ENCODE measurements at places on chromosomes 4 and X. TPM values are rescaled to one million over a fixed set of nuclear protein-coding genes. Genes with fewer than 3 reads are reported as not detected.

FAM184B gene
- not detected for total RNA-seq

HSD17B10 gene
- total RNA-seq, result 78.4 TPM

CSN1S1 gene
- 1.6 TPM for total RNA-seq

SLITRK4 gene
- total RNA-seq, result 4.6 TPM

PRSS12 gene
- total RNA-seq, result 0.44 TPM

GAGE12J gene
- not detected for total RNA-seq

RHOXF2 gene
- total RNA-seq, result not detected

SMR3B gene
- not detected for total RNA-seq

TRPC3 gene
- 0.65 TPM for total RNA-seq

TBC1D14 gene
- 58.2 TPM for total RNA-seq

GABRE gene
- 93.3 TPM for total RNA-seq

SLC2A9 gene
- 6.6 TPM for total RNA-seq

GPR173 gene
- 2.0 TPM for total RNA-seq

AGTR2 gene
- total RNA-seq, result not detected

SUPT20HL2 gene
- total RNA-seq, result not detected

MAOA gene
- total RNA-seq, result 220 TPM

SLC4A4 gene
- total RNA-seq, result 9.5 TPM

GRSF1 gene
- 51.9 TPM for total RNA-seq

PABPC1L2B gene
- total RNA-seq, result not detected

RAB39B gene
- 0.37 TPM for total RNA-seq

TLR2 gene
- total RNA-seq, result 97.2 TPM

PABPC1L2A gene
- total RNA-seq, result not detected

TSPAN6 gene
- total RNA-seq, result 32.4 TPM

TLR3 gene
- 22.7 TPM for total RNA-seq

NKX3-2 gene
- 0.24 TPM for total RNA-seq

TMEM154 gene
- total RNA-seq, result 13.4 TPM

PNMA5 gene
- total RNA-seq, result not detected

ZNF630 gene
- total RNA-seq, result 0.60 TPM

USP51 gene
- 1.9 TPM for total RNA-seq

CENPVL2 gene
- not detected for total RNA-seq

USP17L18 gene
- total RNA-seq, result not detected

CT45A3 gene
- total RNA-seq, result not detected

ARAP2 gene
- 138 TPM for total RNA-seq

HPSE gene
- total RNA-seq, result 10.9 TPM

AKAP14 gene
- not detected for total RNA-seq

CCNA2 gene
- 5.4 TPM for total RNA-seq

VSIG1 gene
- total RNA-seq, result not detected
